ENCODE measurements at places on chromosomes 3 and 15.
A peak's percentile ranks its signal among the peaks of the same experiment; 100 is the strongest.

DNA sequence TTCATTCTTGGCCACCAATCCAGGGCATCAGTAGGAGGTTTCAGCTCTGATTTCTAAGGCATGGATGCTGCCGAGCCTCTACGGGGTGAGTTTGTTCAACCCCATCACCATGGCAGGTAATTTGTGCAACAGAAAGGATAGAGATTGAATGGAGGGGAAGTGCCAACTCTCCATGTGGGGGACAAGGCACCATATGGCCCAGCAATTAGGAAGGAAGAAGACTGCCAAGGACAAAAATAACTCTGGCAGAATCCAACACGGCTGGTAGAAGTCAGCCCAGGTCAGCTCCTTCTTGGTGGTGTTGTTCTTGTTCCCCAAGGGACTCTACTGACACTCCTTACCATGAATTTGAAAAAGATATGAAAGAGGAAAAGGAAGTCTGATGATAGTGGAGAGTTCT is 503.9 kb downstream of the MAGI1 start:
- DNase-seq, result no peak

DNA sequence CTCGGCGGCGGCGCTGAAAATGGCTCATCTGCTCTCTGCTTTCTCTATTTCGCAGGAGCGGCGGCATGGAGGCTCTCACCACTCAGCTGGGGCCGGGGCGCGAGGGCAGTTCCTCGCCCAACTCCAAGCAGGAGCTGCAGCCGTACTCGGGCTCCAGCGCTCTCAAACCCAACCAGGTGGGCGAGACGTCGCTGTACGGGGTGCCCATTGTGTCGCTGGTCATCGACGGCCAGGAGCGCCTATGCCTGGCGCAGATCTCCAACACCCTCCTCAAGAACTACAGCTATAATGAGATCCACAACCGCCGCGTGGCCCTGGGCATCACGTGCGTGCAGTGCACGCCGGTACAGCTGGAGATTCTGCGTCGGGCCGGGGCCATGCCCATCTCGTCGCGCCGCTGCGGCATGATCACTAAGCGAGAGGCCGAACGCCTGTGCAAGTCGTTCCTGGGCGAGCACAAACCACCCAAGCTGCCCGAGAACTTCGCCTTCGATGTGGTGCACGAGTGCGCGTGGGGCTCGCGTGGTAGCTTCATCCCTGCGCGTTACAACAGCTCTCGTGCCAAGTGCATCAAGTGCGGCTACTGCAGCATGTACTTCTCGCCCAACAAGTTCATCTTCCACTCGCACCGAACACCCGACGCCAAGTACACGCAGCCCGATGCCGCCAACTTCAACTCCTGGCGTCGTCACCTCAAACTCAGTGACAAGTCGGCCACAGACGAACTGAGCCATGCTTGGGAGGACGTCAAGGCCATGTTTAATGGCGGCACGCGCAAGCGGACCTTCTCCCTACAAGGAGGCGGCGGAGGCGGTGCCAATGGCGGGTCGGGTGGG is 790 bp downstream of the SKOR1 start:
- no peak for DNase-seq

DNA sequence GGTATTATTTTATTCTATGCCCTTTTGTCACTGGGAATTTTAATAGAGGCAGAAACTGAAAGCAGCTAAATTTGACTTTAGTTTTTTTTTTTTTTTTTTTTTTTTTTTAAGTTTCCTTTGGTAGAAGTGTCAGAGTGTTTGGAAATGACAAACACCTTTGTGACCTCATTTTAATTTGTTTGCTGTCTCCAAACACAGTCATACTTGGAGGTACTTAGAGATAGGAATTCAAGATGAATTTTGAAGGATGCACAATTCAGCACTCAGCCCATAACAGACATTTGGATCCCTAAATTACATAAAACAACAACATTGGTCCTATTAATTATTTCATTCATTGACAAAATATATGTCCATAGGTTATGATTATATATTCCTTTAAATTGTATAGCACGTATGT is 43.4 kb upstream of the NAALADL2 start:
- DNase-seq, result no peak

GRCh38 chr3:151504606-151505005 is 43.7 kb upstream of the IGSF10 start:
- no peak for DNase-seq

- DNase-seq, result peak; percentile 70
These were observed 30.7 kb upstream of the ST3GAL6 start for GRCh38 chr3:98732286-98733052.

DNA sequence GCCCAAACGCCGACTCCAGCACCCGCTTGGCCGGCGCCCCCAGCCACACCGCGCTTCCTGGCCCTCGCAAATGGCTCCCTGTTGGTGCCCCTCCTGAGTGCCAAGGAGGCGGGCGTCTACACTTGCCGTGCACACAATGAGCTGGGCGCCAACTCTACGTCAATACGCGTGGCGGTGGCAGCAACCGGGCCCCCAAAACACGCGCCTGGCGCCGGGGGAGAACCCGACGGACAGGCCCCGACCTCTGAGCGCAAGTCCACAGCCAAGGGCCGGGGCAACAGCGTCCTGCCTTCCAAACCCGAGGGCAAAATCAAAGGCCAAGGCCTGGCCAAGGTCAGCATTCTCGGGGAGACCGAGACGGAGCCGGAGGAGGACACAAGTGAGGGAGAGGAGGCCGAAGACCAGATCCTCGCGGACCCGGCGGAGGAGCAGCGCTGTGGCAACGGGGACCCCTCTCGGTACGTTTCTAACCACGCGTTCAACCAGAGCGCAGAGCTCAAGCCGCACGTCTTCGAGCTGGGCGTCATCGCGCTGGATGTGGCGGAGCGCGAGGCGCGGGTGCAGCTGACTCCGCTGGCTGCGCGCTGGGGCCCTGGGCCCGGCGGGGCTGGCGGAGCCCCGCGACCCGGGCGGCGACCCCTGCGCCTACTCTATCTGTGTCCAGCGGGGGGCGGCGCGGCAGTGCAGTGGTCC is 3.5 kb downstream of the ISLR2 start:
- no peak for DNase-seq

DNA sequence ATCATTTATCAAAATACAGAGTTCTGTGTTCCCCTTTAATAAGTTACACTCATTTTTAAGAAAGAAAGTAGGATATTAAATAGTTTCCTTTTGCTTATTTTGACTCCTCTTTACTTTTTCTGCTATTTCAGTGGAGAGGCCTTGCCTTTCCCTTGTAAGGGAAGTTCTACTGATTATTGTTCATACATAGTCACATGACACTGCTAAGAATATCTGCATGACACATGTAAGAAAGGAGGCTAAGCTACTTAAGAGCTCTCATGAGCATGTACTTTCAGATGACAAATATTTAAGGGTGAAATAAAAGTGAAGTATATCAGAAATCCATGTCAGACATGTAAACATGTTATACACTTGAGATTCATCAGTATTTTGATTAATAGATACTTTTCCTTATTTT is 39.0 kb downstream of the MYRIP start:
- no peak for DNase-seq

GRCh38 chr3:184380627-184381260 is 890 bp downstream of the CHRD start:
- no peak for DNase-seq

- no peak for DNase-seq
These were observed 66.1 kb upstream of the PFN2 start for GRCh38 chr3:150036780-150037179.

- no peak for DNase-seq
These were observed 839.8 kb downstream of the NTRK3 start for GRCh38 chr15:87416591-87417257.

- no peak for DNase-seq
These were observed 241.4 kb downstream of the NFKBIZ start for GRCh38 chr3:102090721-102091045.

All from HuH-7.5 (cell line).